GM10248 (cell line): ENCODE measurements at places on chromosomes 13 and 19.

GRCh38 chr13:99133848-99134247 is 66.8 kb upstream of the UBAC2 start:
- no peak for DNase-seq

GRCh38 chr13:31167490-31167889 is 5.8 kb upstream of the HSPH1 start:
- DNase-seq = no peak

- no peak for DNase-seq
Observed at GRCh38 chr19:14553042-14553938, 18.6 kb downstream of the NDUFB7 start.

GRCh38 chr13:89923736-89924135 is 1423.8 kb upstream of the MIR17HG start:
- no peak for DNase-seq

- DNase-seq = no peak
Observed at GRCh38 chr13:98881390-98881789, 96.5 kb downstream of the DOCK9 start.

DNA sequence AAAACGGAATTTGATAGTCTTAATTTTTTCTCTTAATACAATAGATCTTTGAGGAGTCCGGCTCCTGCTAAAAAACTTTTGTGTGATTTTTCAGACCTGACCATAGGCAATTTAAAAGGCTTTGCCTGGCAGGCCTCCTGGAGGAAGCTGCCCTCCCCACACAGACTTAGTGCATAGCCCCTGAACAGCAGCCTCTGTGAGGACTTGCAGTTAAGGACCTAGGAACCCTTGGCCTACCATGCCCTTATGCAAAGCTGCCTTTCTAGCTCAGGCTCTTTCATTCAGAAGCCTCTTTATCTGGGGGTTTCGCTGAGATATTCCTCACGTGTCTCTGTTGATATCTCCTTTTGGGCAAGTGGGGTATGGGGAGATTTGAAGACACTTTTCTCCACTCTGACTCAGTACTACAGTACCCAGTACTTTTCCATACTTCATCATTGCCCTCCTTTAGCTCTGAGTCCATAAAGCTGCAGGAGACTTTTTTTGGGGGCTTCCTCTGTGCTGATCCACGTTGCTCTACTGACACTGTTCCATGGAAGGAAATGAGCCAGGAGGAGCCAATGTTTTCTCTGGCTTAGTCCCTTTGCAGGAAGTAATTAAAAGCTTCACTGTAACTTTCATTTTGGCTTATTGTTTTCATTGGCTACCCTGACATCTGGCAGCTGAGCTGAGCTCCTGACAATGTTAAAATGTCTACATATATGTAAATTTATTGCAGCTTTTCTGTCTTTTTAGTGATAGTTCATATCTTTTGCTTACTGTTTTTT is 283.1 kb downstream of the TDRD3 start:
- DNase-seq = no peak

GRCh38 chr19:38949580-38950367 is 19.0 kb downstream of the MRPS12 start:
- peak; percentile 90 for DNase-seq

DNA sequence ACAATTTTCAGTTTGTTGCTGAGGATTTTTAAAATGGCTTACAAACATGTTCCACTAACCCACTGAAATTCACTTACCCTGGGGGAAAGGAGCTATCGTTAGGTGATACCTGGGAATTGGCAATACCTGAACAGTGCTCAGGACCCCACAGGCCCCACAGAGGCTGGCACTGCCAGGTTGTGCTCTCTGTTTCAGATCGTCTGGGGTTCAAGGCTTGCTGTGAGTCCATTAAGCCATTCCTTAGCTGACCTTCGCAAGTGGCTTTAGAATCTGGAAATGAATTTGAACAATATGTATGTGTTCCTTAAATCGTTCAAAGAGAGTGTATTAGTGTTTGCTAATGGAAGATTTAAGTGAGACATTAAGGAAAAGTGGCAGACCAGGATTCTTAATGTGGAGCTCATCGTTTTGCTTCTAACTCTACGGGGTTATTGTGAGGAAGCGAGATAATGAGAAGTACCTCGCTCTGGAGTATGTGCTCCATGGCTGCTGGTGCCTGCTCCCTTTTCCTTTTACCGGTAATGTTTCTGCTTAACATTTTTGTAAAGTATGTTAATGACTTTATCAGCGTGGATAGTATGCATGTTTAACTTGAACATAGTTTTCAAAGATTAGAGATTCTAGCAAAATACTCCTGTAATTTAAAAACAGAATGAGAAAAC is 13.6 kb downstream of the KLF5 start:
- no peak for DNase-seq

DNA sequence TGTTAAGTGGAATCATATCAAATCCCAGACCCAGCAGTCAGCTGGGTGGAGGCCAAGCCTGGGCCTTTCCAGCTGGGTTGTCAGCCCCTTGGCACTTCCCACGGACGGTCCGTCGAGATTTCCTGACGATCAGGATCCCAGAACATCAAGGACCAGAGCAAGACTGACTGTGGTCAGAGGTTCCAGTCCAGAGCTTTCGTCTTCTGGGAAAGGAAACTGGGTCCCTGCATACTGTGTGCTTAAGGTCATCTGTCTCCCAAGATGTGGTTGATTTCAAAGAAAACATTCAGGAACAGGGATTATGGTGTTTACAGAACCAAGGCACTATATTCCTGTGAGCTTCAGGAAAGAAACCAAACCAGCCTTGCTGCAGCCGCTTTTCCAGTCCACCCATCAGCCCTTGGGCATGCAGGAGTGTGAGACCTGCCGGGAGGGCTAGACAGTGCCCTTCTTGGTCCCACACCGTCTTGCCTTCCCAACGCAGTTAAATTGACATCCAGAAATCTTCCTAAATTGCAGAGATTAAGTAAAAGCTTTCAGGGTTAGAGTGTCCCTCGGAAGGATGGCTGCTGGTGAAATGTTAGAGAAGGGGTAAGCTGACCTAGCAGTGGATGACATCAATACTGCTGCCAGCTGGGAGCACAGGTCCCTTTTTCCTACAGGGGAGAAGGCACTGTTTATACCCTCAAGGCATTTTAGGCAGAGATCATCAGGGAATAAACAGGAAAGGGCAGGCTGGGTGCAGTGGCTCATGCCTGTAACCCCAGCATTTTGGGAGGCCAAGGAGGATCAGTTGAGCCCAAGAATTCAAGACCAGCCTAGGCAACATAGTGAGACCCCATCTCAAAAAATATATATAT is 5.0 kb upstream of the C19orf33 start:
- DNase-seq = no peak

DNA sequence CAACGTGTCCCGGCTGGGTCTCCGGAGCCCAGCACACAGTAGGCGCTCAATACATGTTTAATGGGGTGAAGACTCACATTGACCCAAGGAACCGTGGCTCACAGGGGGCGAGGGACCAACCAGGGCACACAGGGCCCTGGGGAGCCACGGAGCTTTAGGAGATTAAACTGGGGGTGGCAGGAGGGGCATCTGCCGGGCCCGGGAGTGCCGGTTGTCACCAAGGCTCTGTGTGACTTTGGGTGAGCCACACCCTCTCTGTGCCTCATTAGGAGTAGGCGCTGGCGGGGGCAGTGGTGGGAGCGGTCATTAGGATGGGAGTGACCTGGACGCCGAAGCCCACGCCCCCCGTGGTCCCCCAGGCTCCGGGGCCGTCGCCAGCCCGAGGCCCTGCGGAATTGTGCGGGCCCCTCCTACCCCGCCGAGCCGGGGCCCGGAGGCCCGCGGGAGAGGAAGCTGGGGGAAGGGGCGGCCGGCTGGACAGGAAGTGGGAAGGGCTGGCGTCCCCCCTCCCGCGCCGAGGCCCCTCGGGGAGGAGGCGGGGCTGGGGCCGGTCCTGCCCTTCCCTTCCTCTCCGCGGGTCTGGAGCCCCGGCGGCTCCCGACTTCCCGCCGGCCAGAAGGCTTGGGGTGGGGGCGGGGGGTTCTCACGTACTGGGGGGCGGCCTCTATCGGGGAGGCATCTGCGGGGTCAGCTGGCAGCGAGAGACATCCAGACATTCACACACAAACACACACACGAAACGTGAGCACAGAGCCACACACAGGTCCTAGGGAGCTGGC is 1.8 kb upstream of the SSBP4 start:
- DNase-seq = peak; percentile 72

GRCh38 chr13:78420814-78421213 is 182.5 kb downstream of the POU4F1 start:
- DNase-seq = peak; percentile 31

GRCh38 chr13:23621316-23621645 is 51.1 kb downstream of the TNFRSF19 start:
- no peak for DNase-seq

GRCh38 chr19:54297759-54298305 is 15.1 kb downstream of the LILRA5 start:
- DNase-seq = no peak

DNA sequence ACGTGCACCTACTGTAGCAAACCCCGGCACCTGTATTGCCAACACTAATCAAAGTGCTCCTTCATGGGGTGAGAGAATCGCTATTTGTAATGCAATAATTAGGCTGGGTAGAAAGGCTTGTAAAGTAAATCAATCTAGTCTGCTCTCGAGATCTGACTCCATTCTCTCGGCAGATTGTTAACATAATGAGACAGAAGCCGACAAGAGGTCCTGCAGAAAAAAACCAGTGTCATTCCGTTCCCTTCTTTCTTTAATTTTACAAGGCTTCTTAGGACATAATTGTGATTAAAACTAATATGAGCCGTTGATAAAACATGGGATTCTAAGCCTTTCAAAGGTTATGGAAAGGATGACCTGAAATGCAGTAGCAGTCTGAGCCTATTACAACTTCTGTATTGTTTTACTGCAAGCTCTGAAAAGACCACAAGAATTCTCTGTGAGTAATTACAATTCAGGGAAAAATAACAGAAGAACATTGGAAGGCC is 530.0 kb downstream of the PCDH9 start:
- DNase-seq = no peak

DNA sequence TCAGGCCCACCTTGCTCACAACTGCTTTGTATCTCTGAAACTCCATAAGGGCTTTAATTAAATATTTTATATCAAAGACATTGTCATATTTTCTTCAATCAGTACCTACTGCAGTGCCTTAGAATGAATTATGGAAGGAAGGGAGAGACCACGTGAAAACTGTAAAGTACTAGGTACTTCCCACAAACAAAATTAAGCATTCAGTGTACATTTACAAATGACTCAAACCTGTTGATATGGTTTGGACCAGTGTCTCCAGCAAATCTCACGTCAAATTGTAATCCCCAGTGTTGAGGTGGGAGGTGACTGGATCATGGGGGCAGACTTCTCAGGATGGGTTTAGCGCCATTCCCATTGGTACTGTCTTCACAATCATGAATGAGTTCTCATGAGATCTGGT is 23.2 kb downstream of the KCTD12 start:
- DNase-seq = no peak

- DNase-seq = no peak
Observed at GRCh38 chr13:31207661-31208552, 8.1 kb downstream of the B3GLCT start.

DNA sequence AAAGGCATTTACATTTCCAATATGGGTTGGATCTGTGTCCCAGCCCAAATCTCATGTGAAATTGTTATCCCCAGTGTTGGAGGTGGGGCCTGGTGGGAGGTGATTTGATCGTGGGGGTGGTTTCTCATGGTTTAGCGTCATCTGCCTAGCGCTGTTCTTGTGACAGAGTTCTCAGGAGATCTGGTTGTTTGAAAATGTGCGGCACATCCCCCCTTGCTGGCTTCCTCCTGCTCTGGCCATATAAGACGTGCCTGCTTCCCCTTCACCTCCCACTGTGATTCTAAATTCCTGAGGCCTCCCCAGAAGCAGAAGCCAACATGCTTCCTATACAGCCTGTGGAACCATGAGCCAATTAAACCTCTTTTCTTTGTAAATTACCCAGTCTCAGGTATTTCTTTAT is 126.2 kb upstream of the FNDC3A start:
- no peak for DNase-seq

DNA sequence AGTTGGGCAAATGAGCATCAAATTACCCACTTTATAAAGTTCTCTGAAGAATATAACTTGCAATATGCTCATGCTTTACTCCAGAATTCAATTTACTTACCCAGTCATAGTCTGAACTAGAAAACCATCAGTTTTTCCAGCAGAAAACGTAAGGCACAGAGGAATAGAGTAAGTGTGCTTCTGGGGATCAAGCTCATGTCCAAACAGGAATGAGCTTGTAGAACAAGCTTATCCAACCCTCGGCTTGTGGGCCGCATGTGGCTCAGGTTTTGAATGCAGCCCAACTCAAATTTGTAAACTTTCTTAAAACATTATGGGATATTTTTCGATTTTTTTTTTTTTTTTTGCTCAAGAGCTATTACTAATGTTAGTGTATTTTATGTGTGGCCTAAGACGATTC is 308.5 kb upstream of the KLF12 start:
- DNase-seq = no peak

DNA sequence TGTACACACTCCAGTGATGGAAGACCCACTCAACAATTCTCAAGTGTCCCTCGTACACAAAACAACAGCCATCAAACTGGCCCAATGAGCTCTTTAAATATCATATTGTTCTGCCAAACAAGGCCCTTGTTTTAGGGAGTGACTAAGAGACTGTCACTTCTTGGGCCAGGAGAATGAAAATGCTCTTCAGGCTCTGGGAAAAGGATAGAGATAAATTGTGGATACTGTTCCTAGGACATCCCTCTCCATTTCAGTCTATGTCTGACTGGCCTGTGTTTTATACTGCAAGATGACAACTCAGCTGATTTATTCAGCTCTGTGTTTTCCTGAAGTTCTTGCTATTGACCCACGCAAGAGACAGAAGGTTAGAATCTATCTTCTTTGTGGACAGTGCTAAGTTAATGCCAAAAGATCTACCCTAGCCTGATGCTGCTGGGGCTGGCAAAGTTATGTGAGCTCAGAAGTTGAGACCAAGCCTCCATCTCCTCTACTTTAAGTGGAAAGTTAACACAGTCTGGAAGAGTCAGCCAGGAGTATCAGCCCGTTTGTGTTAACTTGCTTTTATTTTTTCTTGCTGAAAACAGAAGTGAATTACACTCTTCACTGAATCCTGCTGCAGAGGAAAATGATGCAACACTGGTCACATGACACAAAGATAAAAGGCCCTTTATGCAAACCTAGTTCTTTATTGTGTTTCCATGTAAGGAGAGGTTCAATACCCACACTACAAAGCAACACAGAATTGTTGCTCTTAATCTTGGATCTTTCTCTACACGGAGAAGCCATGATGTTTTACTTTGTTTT is 14.6 kb downstream of the FRY start:
- no peak for DNase-seq

DNA sequence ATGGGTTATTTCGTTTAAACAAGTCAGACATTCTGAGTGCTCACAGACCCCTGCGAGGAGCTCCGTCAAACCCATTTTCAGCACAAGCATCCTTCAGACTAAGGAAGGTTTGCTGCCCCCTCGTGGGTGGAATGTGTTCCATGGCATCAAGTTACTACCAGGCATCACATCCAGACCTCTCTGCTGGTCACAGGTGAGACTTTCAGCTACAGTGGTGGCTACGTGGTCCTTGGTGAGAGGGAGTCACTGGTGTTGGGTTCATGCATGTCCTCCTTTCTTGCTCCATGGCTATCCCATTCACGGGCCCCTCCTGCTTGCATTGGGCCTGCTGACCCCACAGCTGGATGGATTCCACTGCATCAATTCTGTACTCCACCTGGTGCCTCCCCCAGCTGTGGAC is 9.1 kb upstream of the LILRB5 start:
- peak; percentile 70 for DNase-seq

- no peak for DNase-seq
Observed at GRCh38 chr13:39119422-39119821, 81.2 kb downstream of the NHLRC3 start.
